Stimulated activated CD4-positive, alpha-beta T cell treated with anti-CD3 and anti-CD28 coated beads, Interleukin-4, amount 100 ng/mL, for 4 hours (primary cell): ENCODE measurements at places on chromosomes 3 and 15.

DNA sequence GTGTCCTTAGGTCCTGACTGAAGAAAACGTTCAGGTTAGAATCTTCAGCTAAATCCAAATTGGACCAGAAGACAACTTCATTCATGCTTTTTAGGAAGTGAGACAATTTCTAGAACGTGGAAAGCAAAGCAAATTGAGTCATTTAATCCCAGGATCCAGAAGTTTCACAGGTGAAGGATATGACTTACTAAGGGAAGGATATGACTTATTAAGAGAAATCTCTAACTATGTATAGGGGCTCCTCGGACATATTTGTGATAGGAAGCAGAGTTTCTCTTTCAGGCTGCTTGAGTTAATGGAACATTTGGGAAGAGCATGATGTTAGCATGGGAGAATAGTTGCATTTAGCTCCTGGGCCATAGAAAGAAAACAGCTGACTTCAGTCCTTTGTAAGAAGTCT, 16.1 kb upstream of the PLOD2 start:
- no peak for DNase-seq

DNA sequence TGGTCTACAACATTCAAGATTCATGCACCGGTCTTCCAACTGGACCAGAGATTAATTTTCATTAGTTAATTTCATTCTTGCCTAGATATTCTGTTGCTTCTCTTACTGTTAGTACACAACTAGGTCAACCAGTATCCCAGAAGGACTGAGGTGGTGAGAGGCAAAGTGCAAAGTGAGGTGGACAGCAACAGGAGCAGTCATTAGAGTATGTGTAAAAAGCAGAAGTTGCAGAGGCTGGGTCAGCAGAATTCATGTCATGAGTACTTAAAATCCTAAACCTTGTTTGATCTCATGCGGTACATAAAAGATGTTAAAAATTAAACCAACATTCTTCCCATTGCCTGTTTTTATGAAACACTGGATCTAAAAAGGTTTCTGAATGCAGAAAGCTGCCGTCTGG, 46.7 kb downstream of the PARP14 start:
- DNase-seq, result no peak

DNA sequence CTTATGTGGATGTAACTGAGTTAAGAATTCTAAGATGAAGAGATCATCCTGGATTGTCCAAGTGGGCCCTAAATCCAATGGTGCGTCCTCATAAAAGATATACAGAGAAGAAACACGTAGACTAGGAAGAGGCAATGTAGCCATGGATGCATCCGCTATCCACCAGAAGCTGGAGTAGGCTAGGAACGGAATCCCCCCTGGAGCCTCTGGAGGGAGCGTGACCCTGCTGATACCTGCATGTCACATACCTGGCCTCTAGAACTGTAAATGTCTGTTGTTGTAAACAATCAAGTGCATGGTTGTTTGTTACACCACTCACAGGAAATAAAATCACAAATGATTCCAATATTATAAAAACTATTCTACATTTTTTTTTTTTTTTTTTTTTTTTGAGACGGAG, 254.5 kb upstream of the RORA start:
- DNase-seq, result no peak

- no peak for DNase-seq
Observed at GRCh38 chr15:72809329-72809728, 25.8 kb upstream of the ADPGK start.

DNA sequence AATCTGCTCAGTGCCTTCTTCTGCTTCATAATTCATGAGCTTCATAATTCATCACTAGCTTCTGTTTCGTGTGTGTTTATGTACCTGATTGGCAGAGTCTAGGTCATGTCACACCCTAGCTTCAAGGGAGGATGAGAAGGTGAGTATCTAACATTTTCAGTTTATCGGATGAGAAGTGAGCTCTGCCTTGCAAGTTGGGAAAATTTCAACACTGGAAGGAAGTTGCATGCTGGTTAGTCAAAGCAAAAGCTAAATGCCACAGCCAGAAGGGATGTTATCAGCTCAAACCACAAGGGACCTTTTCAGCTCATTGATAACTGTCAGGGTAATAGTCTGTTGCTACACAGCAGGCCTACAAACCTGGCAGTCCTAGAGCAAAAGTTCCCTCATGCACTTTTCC, 7.3 kb upstream of the TNFSF10 start:
- no peak for DNase-seq

GRCh38 chr15:62928242-62928999, 114.1 kb upstream of the TPM1 start:
- no peak for DNase-seq

- DNase-seq, result no peak
Observed at GRCh38 chr3:189317911-189318310, 146.1 kb downstream of the TPRG1 start.

DNA sequence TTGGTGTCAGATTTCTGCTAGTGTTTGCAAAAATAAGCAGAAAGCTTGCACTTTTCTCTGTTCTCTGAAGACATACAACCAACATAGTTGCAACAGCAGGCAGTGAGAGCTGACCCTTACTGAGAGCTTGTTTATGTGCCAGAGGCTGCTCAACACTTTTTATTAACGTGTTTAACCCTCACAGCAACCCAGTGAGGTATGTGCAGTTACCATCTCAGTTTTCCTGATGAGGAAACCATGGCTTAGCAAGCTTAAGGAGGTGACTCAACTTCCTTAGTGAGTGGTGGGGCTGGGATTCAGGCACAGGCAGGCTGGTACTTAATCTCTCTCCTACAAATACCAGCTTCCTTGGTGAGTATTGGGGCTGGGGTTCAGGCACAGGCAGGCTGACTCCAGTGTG, 158.1 kb upstream of the CTDSPL start:
- DNase-seq, result no peak

DNA sequence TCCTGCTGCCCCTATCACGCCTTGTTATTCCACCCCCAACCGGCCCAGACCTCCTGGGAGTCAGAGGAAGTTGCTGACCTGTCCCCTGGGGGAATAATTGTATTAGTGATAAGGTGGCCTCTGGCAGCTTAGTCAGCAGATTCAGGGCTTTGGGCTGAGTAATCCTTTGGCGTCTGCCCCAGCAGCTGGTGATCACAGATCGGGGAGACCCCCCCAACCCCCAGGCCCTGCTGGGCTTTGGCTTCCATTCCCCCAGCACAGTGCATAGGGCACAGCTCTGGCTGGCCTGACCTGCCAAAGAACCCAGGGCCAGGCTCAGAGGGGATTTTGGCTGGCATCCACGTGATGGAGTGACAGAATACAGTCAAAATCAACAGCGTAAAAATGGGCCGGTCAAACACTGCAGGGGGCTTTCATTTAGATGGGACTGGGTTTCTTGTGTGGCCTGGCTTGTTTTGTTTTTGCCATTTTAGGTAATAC, 3.9 kb upstream of the NR2E3 start:
- no peak for DNase-seq

GRCh38 chr3:139811331-139811730, 123.7 kb upstream of the CLSTN2 start:
- no peak for DNase-seq

GRCh38 chr15:71093054-71094024, 21.9 kb upstream of the THSD4 start:
- DNase-seq, result no peak

GRCh38 chr3:20604659-20605058, 418.7 kb upstream of the SGO1 start:
- no peak for DNase-seq

- DNase-seq, result no peak
Observed at GRCh38 chr15:74426404-74427281, 7.1 kb downstream of the SEMA7A start.

- no peak for DNase-seq
Observed at GRCh38 chr3:183546625-183547024, 8.9 kb downstream of the KLHL6 start.
